ENCODE measurements at places on chromosomes 16 and 17.

GRCh38 chr17:10127819-10128425 lies 70.5 kb downstream of the GAS7 start:
- peak; percentile 91 for DNase-seq

DNA sequence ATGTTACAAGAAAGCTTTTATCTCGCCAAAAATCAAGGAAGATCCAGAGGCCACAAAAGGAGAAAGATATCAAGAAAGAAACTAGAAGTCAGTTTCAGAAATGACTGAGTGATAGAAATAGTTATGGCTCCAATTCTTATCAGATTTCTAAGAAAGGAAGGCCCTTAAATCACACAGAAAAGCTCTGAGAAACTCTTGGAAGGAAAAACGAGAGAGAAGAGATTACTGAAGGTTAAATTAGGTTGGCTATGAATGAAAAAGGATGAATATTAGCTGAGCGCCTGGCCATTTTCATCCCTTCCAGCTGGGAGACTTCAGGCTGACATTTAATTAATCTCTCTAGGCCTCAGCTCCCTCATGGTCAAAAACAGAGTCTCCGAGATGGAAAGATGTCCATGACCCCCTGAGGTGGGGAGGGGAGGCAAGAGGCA lies 72.3 kb downstream of the CYTH1 start:
- no peak for DNase-seq

GRCh38 chr17:64529221-64529620 lies 22.4 kb downstream of the CEP95 start:
- no peak for DNase-seq

- DNase-seq, result no peak
Measured at GRCh38 chr17:43410557-43411368, 12.0 kb downstream of the ARL4D start.

GRCh38 chr17:40072040-40072734 lies 9.4 kb downstream of the THRA start:
- no peak for DNase-seq

- no peak for DNase-seq
Measured at GRCh38 chr16:72923757-72924156, 124.2 kb downstream of the ZFHX3 start.

- no peak for DNase-seq
Measured at GRCh38 chr17:33847900-33848299, 407.2 kb upstream of the CCL2 start.

GRCh38 chr17:72529386-72529785 lies 408.6 kb downstream of the SOX9 start:
- no peak for DNase-seq

- DNase-seq, result no peak
Measured at GRCh38 chr17:42233994-42234393, 39.7 kb upstream of the GHDC start.
